Thymus (tissue), 14 donors: ENCODE measurements at places on chromosomes 4 and X. TPM values are rescaled to one million over a fixed set of nuclear protein-coding genes. Genes with fewer than 3 reads are reported as not detected.

Gene SOWAHD
- total RNA-seq, result 1.8 TPM

Gene DOK7
- 0.33 TPM for total RNA-seq

Gene MAGEA12
- not detected for total RNA-seq

Gene MAGEC2
- total RNA-seq, result not detected

Gene CSAG1
- 0.24 TPM for total RNA-seq

Gene VGLL1
- total RNA-seq, result 0.09 TPM

Gene EIF4E
- 125 TPM for total RNA-seq
